Epithelial cell of prostate (primary cell): ENCODE measurements at places on chromosomes 1 and 21.

DNA sequence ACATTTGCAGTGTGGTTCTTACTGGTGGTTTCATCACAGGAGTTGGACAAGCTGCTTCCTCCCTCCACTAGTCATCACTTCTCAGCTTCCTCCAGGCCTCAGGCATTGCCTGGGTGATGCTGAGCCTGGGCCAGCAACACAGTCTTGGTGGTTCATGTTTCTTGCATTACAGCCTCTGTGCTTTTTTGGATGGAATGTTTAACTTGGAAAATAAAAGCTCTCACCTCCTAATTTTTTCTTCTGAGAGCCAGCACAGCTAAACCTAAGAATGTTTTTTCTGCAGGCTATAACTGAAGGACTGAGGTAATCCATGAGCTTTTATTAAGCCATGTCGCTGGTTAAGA, 66.1 kb upstream of the RHOU start:
- DNase-seq: no peak

GRCh38 chr1:88736633-88737248, 52.7 kb downstream of the PKN2 start:
- DNase-seq: no peak

DNA sequence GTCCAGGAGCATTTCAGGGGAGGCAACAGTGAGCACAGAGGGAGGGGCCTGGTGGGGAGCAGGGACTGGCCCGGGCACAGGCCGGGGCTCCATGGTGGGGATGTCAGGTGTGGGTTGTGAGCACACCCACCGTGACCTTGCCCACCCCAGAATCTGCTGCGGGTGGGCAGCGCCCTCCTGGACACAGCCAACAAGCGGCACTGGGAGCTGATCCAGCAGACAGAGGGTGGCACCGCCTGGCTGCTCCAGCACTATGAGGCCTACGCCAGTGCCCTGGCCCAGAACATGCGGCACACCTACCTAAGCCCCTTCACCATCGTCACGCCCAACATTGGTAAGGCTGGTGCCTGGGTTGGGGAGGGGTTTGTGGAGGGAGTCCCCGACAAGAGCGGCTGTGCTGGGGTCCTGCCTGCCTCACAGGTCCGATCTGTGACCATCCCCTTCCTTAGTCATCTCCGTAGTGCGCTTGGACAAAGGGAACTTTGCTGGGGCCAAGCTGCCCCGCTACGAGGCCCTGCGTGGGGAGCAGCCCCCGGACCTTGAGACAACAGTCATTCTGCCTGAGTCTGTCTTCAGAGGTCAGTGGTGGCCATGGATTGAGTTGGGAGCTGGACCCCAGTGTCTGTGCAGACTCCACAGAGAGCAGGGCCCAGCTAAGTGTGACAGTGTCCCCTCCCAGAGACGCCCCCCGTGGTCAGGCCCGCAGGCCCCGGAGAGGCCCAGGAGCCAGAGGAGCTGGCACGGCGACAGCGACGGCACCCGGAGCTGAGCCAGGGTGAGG, 14.3 kb downstream of the PSRC1 start:
- DNase-seq: no peak

DNA sequence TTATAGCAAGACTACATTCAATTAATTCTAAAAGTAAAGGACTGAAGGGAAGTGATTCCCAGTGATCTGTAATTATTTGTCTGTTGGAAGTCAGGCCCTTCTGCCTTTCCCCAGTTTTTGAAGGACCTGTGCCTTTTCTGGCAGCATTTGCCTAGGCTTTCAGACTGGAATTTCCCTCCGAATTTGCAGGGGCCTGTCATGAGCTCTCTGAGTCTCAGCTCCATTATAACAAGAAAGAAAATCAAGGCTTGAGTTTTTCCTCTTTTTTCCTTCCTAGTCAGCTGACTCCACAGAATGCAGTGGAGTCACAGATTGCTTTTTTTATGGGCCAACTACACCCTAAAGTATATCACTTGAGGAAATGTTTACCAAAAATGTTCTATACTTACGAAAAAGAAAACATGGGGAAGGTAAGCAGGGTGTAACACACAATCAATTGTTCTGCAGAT, 1.1 kb downstream of the NR5A2 start:
- no peak for DNase-seq

- DNase-seq: no peak
These were observed 82.3 kb downstream of the CLIC4 start for GRCh38 chr1:24827379-24828135.

DNA sequence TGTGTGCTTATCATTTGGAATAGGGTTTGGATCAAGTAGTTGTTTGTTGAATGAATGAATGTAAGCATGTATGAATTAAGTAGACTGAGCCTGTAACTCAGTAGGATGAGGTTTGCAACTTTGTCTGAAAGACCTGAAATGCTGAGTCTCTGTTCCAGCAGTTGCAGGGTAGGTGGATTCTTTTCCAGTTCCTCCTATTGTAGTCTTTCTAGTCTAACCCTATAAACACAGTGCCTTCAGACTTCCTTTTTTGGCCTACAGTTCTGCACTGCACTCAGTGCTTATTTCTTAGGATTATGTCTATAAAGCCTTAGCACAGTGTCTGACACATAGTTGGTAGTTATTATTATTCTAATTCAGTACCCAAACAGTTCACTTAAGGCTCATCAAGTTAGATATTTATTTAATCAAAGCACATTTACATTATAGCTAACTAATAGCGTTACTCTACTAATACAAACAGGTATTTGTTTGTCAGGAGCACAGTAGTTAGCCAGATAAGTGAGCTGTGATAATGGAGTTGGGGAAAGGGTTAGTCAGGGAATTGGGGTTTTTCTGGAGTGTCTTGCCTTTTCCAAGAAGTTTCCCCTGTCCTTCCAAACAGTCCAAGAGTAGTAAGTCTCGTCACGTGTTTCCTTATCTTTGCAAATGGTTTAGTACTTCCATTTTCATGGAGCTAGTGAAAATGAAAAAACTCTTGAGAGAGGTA, 45.0 kb downstream of the ABCD3 start:
- no peak for DNase-seq

GRCh38 chr1:205319081-205320018, 2.2 kb downstream of the NUAK2 start:
- DNase-seq: no peak

GRCh38 chr1:185593271-185593670, 140.9 kb upstream of the HMCN1 start:
- no peak for DNase-seq

DNA sequence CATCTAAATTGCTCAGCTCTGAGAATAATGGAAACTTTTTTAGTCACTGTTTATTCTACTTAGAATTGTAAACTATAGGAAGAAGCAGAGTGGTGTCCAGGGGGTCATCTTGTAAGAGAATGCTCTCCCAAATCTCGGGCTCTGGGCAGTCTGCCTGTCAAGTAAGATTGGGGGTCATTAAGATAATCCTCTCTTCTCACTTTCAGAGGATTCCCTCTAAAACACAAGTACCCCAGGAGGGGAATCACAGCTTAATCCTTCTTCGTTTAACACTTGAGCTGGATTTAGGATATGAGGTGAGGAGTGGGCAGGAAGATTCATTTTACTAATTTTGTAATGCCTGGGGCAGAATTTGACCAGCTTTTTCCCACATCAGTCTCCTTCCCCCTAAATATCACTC, 81.2 kb downstream of the RPS6KA1 start:
- no peak for DNase-seq

DNA sequence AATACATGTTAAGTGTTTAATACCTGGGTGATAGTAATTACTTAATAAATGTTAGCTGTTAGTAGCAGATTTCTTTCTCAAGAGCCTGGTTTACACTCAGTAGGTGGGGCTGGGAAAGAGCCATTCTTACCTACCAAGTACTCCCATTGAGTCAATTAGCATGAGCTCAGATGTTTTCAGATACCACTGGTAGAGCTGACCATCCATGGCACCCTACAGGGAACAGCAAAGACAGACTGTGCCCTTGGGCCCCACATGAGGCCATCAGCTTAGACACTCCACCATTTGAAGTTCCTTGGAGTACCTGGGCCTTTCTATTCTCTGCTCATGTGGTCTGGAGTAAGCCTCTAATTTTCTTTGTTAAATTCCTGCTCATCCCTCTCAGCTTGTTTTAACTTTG, 179.3 kb downstream of the CACNA1E start:
- no peak for DNase-seq

- DNase-seq: no peak
These were observed 7.0 kb downstream of the PALMD start for GRCh38 chr1:99652881-99653281.

- DNase-seq: no peak
These were observed 272.6 kb upstream of the FMN2 start for GRCh38 chr1:239819096-239819495.

DNA sequence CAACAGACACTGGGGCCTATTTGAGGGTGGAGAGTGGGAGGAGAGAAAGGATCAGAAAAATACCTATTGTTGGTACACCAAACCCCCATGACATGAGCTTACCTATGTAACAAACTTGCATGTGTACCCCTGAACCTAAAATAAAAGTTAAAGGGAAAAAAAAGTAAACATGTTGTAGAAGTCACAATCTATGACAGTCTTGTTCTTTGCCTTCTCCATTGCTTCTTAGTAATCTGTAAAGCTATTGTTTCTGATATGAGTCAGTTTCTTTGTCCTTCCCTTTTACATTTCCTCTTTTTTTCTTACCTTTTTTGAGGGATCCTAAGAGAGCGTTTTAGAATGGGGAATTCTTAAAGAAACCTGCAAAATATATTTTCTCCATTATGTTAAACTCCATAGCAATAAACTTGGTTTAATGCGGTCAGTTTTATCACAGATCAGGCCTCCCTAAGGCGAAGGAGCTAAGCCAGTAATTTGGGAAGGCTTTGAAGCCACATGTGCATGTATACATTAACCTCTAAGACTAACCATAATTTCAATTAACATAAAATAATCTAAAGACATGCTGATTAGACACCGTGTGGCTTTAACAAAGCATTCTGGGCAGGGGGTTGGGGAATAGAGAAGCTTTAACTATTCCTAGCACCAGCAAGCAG, 77.8 kb upstream of the C1orf105 start:
- no peak for DNase-seq

- DNase-seq: no peak
These were observed 41.1 kb downstream of the KCNJ6 start for GRCh38 chr21:37874904-37875780.

GRCh38 chr1:35452106-35452774, 105.0 kb downstream of the KIAA0319L start:
- DNase-seq: no peak

DNA sequence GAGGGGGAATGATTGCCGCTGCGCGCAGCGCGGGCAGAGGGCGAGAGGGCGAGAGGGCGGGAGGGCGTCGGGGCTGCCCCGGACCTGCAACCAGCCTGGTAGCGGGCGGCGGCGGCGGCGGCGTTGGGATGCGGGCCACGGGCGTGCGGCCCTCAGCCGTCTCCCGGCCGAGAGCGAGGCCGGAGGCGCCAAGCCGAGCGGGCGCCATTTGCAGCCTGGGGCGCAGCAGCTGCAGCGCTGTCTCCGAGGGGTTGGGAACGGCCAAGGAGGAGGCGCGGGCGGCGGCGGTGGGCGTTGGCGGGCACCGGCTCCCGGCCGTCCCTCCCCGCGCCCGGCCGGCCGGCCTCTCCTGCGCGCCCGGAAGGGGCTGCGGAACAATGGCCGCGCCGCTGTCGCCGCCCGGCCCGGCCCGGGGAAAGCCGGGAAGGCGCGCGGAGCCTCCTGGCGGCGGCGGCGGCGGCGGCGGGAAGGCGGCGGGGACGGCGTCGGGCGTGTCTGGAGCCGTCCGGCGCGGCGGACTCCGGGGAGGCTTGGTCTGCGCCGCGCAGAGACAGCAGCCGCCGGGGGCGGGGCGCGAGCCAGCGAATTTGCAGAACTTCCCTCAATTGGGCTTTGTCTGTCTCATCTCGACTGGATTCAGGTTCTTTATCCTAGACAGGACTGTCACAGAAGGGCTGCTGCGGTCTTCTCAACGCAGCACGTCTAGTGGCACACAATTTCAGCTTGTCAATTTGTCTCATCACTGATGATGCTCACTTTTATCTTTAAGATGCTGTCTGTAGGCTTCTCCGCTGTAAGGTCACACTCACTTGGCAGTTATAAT, 35.7 kb downstream of the ZBTB8B start:
- DNase-seq: no peak

GRCh38 chr21:34997294-34997693, 51.8 kb downstream of the RUNX1 start:
- DNase-seq: no peak

GRCh38 chr1:180363246-180363995, 133.4 kb downstream of the LHX4 start:
- no peak for DNase-seq

DNA sequence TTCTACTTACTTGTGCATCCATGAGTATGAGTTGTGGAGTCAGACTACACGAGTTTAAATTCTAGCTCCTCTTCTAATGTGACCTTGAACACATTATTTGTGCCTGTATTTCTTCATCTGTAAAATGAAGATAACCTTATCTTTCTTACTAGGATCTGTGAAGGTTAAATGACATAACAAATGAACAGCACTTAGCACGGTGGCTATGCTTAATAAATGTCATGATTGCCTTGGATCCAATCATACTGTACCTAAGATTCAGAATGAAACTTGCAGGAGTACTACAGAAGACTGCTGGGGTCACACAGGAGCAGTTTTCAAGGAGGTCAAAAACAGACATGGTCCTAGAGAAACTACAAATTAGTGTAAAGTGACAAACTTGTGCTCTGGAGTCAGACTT, 22.2 kb upstream of the ALG14 start:
- DNase-seq: no peak

DNA sequence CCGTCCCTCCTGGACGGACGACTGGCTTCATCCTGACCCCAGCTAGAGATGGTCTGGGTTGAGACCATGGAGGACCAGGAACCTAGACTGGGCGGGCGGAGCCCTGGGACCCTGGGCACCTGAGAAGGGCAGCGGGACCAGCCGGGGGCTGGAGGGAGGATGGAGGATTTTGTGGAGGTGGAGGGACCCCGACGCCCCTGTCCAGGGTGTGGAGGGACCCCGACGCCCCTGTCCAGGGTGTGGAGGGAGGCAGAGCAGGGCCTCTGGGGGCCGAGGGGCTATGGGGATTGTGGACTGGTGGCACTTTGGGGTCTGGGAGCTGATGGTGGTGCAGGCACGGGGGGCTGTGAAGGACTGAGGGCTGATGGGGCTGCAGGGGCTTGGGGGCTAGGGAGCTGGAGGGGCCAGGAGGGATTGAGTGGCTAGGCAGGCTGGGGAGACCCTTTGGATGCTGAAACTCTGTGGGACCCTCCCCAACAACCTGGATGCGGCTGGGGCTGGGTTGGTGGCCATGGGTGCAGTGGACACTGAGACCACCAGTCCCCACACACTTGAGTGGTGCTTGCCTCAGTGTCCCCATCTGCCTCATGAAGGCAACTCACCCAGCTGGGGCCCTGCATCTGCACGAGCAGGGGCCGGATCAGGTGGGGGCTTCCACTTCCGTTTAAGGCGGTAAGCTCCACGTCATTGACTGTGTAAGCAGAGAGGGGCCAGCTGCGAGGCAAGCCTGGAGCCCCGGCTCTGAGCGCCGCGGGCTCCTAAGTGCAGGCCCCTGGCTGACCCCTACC, 7.4 kb downstream of the GJC2 start:
- no peak for DNase-seq

- DNase-seq: no peak
These were observed 199.3 kb upstream of the JUN start for GRCh38 chr1:58983162-58983561.
